Cortex of kidney (tissue), 1 donor: ENCODE measurements at places on chromosomes 3 and 15.

DNA sequence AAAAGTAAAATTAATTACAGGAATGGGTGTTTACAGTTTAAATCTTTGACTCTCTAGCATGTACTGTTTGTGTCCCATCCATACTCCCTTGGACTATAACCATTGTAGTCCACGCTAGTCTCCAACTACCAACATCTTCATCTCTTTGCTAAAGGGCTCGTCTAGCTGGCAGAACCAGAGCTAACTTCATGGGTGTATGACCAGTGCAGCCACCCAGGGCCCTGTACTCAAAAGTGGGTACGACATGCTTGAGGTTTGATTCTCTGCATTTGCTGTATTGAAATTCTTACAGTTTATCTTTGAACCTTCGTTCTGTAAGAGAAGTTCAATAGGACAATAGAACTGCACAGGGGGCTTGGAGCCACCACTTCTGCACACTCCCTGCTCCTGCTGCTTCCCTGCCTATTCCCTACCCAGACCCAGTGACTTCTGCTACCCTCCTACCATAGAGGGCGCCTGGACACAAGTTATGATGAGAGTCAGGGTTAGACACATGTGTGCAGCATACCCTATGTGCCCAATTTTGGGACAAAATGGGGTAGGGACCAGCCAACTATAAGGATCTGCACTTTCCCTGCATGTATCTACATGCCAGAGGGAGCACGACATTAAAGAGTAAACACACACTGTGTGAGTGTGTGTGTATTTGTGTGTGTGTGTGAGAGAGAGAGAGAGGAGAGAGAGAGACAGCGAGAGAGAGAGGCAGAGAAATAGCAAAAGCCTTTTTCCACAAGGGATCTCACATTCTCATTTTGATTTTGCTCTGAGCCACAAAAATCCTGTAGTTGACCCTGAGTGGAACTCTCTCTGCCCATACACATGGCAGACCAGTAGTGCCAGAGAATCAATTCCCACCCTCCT lies 59.0 kb upstream of the NECTIN3 start:
- DNase-seq = no peak

DNA sequence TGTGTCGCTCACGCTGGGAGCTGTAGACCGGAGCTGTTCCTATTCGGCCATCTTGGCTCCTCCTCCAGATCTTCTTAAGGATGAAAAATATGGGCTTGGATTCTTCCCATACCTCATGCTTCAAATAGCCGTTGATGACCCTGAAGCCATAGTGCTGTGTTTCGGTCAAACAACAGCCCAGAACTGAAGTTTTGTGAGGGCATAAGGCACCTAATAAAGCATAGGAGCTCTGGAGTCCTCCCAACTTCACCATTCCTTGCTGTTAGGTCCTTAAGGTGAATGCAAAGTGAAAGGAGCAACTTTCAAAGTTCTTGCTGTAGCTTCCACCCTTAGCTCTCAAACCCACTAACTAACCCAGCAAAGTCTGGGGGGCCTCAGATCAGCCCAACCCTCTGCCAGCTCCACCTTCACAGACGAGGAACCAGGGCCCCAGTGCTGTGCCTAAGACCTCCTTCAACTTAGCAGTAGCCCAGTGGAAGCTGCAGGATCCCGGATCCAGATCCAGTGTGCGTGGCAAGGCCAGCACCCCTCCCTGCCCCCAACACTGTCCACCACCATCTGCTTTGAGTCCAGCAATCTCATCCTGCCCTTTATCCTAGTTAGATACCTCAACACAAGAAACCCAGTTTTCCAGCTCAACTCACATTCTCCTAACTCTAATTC lies at the start of gene GRK7:
Gene GRK7, plus strand, starts transcription at position 321 of the 663 bp plus-strand sequence. CDS start 14,877 bp downstream, outside the sequence.
- no peak for DNase-seq

DNA sequence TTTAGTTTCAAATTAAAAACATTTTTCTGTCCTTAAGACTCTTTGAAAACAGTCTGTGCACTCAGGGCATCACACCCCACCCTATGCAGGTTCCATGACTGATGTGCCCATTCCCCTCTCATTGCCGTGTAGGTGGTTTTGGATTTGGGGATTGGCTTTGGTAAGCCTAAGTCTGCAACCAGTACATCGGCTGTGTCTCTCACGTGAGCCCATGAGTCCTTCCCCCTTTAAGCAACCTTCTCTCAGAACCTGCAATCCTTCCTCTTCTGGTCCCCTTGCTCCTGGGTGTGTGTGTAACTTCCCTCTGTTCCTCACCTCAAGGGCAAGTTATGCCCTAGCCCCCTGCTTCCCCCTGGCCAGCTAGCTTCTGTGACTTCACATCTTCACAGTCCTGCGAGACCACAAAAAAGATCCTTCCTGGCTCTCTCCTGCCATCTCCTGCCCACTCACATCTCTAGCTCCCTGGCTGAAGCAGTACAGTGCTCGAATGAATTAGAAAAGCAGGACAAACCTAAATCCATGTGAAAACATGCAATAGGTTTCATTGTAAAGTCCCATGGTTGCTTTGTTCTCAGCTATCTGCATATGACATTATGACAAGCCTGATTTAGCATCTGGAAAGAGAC lies 126.7 kb downstream of the UACA start:
- no peak for DNase-seq

DNA sequence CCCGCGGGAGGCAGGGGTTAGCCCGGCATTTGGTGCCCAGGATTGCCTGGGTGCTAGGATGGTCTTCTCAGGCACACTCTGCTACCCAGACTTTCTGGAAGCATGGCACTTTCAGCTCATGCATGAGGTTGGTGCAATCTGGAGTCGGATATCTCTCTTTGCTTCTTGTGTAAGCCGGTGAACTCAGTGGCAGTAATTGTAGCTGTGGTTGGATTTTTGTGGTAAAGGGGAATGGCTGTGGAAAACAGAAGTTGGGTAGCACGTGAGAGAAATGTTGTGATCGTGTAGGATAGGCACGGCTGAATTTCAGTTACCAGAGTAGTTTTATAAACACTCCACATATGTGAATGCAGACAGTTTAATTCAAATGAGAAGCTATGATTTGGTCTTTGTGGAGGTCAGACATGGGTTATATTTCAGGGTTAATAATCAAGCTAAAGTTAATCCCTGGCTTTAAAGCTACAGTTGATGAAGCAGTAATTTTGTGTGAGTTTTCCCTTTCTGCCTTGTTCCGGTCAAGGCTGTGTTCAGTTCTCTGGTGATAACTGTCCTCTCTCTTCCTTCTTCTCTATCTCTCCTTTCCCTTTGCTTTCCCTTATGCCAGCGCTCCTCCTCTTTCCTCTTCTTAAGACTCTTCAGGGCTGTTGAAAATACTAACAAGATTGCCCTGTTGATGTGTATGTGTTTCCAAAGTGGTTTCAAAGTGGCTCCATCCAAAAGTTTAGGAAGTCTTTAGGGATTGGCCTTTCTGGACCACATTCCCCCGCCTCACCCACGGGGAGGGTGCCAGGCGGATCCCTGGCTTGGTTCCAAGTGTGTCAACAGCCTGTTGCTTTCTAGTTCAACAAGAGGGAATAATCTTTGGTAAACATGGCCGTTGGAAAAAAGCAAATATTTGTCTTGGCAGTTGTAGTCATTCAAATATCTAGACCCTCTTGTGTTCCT lies 404.6 kb upstream of the C2CD4B start:
- no peak for DNase-seq

DNA sequence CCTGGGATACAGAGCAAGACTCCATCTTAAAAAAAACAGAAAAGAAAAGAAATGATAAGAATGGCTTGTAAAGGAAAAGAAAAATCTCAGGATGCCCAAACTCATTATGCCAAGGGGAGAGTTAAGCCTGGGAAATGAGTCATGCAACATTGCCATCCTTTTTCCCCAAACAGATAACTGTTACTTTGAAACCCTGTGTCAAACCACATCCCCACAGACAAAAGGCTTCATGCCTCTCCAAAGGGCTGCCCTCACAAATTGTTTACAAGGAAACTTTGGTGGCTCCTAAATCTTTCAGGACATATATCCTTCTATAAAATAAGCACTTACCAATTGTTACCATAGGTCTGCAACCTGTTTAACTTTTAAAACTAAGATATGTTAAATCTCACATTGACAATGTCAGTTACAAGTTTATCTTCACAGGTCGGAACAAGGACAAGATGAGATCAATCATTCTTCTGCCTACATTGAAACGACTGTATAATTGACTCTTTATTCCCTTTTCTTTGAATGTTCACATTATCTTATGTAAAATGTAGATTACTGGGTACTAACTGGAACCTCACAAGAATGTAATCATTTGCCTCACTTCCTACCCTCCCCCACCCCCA lies 18.6 kb upstream of the SENP7 start:
- no peak for DNase-seq

DNA sequence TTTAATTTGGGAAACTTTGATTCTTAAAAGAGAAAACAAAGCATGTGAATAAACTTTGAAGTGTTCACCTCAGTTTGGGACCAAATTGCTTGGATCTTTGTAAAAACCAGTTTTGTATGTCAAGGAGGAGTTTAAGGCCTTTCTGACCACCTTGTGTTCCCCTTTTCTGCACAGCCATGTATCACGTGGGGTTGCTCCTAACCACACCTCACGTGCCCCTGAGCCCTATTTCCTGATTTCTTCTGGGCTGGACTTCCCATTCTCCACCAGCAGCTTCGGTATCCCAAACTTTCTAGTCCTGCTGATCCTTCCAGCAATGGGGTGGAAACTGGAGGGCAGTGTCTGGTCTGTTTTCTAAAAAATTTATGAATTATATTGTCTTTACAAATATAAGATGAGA lies 76.4 kb upstream of the STT3B start:
- no peak for DNase-seq

GRCh38 chr15:90306560-90306959 lies 41.1 kb downstream of the NGRN start:
- DNase-seq = no peak
